ENCODE measurements at places on chromosomes 4 and X.

DNA sequence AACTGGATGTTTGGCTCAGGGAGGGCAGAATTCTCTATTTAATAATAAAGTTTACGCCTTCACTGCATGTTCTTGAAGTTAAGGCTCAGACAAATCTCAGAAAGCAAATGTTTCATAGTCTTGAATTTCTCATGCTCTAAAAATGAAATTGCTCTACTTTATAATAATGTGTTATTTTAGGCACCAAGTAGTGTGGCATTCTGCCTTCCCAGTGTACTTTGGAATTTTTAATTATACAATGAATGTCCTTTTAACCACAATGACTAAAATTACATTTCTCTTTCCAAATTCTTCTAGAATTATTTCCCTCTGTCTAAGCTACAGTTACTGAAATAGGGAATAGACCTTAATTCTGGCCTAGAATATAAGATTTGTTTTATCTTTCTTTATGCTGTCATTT is 97.9 kb upstream of the PDE5A start:
- DNase-seq = no peak

DNA sequence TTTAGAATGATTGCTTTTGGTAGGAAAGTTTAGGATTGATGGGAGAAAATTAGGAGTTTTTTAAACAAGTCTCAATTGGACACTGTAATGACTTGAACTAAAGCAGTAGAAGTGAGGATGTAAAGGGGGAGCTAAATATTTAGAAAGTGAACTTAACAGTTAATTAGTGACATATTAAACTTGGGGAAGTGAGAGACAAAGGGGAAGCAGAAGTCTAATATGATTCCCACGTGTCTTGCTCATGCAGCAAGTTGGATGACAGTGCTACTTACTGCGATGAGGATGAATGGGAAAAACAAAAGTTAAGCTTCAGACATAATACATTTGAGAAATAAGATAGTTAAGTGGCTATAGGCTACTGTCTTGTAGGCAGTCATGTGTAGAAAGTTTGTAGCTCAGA is 110.4 kb downstream of the RPA4 start:
- peak; percentile 10 for DNase-seq

DNA sequence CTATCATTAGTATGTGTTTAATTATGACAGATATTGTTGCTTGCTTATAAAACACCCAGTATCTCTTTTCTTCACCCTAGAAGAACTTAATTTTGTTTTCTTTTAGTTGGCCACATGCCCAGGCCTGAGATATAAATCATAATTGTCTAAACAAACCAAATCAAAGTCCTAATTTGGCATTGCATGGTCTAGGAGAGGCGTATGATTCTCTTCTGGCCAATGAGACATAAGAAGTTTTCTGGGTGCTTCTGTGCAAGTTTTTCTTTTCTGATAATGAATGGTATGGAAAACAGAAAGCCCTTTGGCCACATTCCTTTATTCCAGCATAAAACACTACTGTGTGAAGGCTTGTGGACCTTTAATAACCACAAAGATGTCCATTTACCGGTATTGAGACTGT is 192.9 kb upstream of the CTSO start:
- no peak for DNase-seq

DNA sequence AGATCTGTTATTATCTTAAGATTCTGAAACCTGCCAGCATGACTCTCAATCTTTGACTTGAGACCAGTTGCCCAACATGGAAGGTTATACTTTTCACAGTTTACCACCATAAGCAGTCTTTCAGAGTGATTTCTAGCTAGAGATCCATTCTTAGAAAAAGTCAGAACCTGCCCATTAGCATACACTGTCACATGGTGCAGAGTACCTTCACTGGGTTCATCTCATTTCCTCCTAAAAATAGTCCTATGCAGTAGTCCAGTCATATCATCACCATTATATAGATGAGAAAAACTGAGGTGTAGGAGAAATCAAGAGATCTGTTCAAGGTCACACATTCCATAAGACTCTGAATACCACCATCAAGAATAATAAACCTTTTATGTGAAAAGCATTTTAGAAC is 153.6 kb downstream of the AR start:
- no peak for DNase-seq

- DNase-seq = peak; percentile 58
Observed at GRCh38 chr4:87005690-87006425, 71.0 kb downstream of the AFF1 start.

DNA sequence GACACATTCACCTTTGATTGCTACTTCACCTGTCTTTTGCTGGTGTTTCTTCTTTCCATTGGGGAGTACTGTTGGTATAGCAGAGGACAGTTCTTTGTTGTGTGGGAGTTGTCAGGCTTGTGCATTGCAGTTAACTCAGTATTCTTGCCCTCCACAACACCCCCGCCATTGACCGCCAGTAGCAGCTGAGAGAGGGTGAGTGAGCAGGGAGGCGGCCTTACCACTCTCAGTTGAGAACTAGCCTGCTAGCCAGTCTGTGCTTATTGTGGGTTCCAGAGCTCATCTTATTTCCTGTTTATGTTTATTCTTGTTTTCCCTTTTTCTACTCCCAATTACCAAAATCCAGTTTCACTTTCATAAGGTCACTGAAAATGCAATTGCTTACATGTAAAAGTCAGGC is 52.2 kb downstream of the STIM2 start:
- no peak for DNase-seq

DNA sequence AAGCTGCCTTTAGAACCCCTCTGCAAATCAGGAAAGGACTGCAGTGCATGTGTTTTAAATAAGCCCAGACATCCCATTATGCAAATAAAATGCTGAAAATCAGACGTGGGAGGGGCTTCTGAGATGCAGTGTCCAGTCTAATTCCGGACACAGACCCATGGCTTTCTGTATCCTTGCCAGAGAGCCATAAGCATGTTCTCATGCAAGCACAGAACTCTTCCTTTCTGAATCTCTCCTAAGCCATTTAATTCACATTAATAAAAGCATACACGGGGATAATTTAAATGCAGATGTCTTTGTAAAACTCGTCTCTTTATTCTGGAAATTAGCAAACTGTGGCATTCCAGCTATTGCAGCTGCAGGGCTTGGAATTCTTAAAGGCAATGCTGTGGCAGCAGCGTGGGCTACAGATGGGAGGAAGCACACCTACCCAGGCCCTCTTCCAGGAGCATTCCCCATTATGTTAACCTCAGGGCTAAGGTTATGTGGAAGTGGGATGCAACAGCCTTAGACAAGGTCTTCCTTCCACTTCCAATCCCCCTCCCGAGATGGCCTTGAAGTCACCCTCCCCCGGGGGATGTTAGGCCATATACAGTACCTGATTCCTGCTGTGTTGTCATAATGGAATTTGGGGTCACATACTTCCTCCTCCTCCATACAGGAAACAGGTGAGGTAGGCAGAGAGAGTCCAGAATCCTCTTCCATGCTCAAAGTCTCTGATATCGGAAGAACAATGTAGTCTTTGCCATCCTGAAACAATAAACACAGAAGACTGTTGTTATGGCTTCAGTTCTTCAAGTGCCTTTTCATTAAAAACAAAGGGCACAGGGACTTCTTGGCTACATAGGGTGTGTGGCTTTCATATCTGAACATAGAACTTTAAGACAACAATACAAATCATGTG is 38.1 kb downstream of the KDR start:
- DNase-seq = no peak

DNA sequence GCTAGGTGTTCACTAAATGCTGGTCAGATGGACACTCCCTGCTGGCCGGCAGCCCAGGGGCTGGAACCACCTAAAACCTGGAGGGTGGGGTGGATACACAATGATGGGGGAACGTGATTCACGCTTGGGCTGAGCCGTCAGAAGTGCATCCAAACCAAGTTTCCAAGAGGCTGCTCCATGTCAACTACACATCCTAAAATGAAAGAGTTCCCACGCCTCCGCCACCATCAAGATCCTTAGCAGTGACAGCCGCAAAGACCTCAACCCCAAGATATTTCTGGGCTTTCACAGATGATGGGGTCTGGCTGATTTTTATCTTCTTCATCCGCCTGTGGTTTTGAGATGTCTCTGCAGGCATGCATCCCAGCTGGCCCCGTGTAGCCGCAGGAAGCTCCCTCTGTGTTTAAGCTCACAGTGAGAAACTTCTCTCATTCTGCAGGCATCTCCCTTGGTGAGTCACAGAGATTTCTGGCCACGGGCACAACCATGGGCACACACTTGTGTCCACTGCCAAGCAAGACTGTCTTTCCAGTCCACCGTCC is 84.4 kb downstream of the HTRA3 start:
- no peak for DNase-seq

- DNase-seq = no peak
Observed at GRCh38 chrX:40064055-40064597, 33.6 kb downstream of the BCOR start.

- peak; percentile 8 for DNase-seq
Observed at GRCh38 chrX:20224814-20225487, 41.8 kb downstream of the RPS6KA3 start.

Data from B cell (primary cell).